ENCODE measurements at places on chromosomes 5 and 9.
A peak's percentile ranks its signal among the peaks of the same experiment; 100 is the strongest.

DNA sequence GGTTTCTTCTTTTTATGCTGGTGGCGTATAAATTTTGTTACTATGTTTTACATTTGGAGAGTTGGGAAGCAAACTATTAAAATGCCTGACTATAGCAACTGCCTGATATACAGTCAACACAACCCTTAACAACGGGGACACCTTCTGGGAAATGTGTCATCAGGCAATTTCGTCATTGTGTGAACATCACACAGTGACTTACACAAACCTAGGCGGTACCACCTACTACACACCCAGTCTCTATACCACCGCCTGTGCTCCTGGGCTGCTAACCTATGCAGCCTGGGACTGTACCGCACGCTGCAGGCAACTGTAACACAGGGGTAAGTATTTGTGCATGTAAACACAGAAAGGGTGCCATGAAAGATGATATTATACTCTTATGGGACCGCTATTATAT lies 1.3 kb upstream of the CDHR2 start:
- DNase-seq = no peak

DNA sequence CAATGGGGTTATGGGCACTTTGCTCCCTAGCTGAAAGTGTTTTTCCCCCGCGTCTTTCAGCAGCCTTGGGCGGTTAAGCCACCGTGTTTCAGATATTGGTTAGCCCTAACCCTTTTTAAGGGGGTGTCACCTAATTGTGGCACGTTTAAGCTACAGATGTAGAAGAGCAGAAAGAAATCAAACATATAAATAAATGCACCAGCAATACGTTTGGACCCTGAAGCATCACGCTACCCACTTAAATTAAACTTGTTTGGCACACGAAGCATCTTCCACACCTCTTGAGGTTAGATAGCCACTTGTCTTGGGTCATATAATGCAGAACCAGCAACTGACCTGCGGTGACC lies 768 bp downstream of the YTHDC2 start:
- no peak for DNase-seq

DNA sequence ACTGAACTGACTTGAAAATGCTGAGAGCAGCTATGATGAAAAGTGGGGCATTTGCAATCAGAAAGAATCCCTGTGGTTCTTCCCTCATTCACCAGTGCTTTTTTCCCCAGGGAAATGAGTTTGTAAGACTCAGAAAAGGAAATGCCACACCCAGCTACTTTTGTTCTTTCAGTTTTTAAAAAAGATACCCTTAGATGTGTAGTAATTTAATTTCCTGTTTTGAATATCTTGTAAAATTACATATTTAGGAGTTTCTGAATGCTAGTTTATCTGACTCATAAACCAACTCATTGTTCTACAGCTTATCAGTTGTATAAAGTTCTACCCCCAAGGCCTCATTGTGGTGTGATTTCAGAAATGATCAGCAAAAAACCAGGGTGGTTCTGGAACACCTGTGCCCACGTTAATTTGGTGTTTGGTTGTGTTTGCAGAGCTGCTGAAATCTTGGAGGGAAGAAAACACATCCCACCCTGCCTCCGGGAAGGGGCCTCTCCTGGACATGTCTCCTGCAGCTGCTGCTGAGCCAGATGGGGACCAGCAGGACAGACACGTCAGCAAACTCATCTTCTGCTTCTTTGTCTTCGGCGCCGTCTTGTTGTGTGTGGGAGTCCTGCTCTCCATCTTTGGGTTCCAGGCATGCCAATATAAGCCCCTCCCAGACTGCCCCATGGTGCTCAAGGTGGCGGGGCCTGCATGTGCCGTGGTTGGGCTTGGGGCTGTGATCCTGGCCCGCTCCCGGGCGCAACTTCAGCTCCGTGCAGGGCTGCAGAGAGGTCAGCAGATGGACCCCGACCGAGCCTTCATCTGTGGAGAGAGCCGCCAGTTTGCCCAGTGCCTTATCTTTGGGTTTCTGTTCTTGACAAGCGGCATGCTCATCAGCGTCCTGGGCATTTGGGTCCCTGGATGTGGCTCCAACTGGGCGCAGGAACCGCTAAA lies 2.8 kb downstream of the TMEM171 start:
- peak; percentile 2 for DNase-seq

DNA sequence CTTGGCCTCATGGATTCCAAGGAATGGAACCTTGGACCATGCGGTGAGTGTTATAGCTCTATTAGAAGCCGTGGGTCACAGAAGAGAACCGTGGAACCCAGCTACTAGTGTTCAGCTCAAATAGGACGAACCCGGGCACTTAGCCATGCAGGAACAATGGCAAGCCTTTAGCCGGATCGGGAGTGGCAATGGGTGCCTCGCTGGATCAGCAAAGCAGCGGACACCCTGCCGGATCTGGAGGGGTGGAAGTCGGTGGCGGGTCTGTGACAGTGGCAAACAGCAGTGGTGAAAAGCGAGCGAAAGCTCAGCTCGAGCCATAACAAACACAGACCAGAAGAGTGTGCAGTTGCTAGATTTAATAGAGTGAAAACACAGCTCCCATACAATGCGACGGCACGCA lies 2.4 kb upstream of the CDO1 start:
- DNase-seq = no peak

DNA sequence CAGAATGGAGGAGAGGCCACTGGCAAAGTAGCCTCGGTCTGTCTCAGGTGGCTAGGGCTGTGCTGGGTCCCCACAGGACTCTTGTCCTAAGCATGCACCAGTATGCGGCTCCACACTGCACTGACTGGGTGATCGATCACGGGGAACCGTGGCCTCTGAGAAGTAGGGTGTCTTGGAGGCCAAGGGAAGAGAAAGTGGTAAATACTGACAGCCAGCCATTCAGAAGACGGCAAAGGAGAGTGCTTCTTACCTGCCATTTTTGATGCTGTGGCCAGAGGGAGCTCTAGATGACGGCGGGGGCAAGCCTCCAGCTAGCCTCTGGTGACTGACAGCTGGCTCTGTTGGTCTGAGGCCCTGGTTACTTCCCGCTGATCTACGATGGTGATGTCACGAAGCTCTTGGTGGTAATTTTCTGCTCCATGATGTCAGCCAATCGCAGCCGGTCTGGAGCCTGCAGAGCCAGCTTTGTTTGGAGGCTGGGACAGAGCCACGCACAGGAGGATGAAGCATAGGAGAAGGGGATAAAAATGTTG lies 40.4 kb upstream of the GADD45G start:
- DNase-seq = no peak

- DNase-seq = no peak
Measured at GRCh38 chr9:105861972-105862371, 167.6 kb downstream of the TMEM38B start.

DNA sequence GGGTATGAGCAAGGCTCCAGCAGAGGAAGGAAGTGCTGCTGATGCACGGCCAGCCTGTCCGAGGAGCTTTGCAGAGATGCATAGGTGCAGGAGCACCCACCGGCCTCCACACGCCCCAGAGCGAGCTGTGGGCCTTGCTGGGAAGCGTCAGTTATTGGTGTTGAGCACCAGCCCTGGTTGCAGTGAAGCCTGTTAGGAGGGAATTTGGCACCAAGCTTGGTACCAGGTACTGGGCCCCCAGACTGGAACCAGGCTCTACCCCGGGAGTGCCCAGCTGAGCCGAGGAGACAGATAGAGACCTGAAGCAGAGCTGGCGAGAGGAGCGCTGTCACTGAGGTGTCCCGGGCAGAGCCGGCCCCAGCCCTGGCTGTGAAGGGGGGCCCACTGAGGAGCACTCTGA lies 5.2 kb downstream of the TCF7 start:
- no peak for DNase-seq

DNA sequence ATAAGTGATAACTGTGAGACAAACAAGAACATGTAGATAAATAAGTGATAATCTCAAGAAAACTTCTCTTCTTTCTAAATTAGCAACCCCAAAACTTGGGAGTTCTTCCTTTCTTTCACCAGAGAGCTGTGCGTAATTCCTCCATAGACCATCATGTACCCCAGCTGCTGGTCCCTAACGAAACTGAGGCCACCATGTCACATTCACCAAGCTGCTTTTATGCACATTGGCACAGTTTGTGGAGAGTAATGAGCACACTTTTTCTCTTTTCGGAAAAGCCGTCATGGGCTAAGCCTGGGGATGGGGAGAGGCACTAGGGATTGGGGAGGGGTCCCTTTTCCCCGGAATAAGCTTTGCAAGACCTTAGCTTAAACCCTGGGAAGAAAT lies 561.4 kb downstream of the BNC2 start:
- DNase-seq = no peak

- no peak for DNase-seq
Measured at GRCh38 chr5:149378241-149378820, 761 bp downstream of the IL17B start.

DNA sequence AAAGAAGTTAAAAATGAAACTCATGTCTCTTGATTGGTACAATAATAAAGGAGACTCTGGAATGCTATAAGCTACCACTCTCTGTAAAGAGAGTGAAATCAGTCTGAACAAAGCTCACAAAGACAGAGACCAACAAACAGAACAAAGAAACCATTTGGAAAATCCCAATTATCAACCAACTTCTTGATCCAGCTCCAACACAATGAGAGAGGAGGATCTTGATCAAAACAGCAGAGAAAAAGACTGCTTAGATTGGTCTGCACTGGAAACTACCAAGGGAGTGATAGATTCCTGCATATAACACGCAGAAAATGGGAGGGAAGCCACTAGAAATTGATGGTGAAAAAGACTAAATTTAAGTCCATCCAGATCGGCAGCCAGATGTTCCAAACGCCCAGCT lies 23.1 kb upstream of the RNF38 start:
- DNase-seq = no peak
